Activated CD4-positive, alpha-beta T cell treated with anti-CD3 and anti-CD28 coated beads for 36 hours (primary cell): ENCODE measurements at places on chromosomes 7 and 10.

- no peak for DNase-seq
Observed at GRCh38 chr10:108187408-108188012, 1023.0 kb upstream of the SORCS1 start.

DNA sequence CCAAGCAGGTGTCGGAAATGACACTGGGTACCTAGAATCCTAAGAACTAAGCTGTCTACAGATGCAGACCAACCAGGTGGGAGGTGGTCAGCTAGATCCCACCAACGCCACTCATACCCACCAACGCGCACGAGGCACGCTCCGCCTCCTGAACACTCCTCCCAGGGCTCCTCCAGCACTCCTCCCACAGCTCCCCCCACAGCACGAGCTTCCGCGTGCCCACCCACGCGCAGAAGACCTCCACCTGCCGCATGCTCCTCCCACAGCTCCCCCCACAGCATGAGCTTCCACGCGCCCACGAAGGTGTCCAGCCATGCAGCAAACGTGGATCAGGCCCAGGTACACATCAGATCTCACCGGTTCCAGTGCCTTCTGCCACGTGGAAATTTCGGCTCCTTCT lies 196.0 kb downstream of the MAD1L1 start:
- DNase-seq: no peak

DNA sequence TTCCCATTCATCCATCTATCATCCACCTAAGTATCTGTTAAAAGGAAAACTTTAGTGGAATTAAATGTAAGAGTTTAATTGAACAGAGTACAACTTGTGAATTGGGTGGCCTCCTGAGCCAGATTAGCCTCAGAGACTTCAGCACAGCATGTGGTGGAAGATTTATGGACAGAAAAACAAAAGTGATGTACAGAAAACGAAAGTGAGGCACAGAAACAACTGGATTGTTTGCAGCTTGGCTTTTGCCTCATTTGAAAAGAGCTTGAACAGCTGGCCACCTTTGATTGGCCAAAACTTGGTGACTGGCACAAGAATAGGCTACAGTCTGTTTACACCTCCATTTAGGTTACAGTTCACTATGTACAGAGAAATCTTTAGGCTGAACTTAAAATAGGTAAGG lies 1463.4 kb upstream of the CELF2 start:
- no peak for DNase-seq

- no peak for DNase-seq
Observed at GRCh38 chr7:17773289-17773626, 167.0 kb downstream of the SNX13 start.

DNA sequence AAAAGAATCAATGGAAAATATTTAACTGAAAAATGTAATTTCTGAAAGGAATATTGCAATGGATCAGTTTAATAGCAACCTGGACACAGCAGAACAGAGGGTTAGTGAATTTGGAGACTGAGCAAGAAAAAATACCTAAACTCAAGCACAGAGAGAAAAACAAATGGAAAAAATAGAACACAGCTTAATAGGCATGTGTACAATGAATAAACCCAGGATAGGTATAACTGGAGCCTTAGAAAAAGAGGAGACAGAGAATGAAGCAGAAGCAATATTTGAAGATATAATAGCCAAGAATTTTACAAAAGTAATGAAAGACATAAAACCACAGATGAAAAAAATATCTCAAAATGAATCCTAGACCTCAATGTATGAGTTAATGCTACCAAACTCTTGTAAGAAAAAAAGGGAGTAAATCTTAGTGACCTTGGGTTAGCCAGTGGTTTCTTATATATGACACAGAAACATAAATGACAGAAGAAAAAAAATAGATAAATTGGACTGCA lies 2.9 kb upstream of the DNAJC1 start:
- no peak for DNase-seq

GRCh38 chr7:144438759-144439158 lies 35.3 kb upstream of the NOBOX start:
- DNase-seq: no peak

DNA sequence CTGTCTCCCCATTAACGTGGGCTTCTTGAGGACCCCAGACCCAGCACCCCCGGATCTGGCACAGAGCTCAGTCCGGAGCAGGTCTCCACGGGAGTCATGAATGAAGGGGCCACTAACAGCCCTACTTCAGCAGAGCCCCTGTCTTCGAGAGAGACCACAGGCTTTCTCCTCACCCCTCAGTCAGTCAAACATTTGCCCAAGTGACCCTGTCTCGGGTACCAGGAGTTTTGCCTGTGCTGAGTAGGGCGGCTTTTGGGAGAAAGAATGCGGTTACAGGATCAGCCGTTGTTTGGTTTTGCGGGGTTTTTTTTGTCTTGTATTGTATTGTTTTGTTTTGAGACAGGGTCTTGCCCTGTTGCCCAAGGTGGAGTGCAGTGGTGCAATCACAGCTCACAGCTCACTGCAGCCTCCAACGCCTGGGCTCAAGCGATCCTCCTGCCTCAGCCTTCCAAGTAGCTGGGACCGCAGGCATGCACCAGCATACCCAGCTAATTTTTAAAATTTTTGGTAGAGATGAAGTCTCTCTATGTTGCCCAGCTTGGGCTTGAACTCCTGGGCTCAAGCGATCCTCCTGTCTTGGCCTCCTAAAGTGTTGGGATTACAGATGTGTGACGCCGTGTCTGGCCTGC lies 16.5 kb downstream of the ADAP1 start:
- DNase-seq: no peak

- no peak for DNase-seq
Observed at GRCh38 chr10:25804505-25804904, 129.5 kb upstream of the MYO3A start.

GRCh38 chr7:81415181-81415580 lies 354.7 kb downstream of the HGF start:
- no peak for DNase-seq

GRCh38 chr7:43764807-43765491 lies 6.5 kb downstream of the BLVRA start:
- DNase-seq: no peak

DNA sequence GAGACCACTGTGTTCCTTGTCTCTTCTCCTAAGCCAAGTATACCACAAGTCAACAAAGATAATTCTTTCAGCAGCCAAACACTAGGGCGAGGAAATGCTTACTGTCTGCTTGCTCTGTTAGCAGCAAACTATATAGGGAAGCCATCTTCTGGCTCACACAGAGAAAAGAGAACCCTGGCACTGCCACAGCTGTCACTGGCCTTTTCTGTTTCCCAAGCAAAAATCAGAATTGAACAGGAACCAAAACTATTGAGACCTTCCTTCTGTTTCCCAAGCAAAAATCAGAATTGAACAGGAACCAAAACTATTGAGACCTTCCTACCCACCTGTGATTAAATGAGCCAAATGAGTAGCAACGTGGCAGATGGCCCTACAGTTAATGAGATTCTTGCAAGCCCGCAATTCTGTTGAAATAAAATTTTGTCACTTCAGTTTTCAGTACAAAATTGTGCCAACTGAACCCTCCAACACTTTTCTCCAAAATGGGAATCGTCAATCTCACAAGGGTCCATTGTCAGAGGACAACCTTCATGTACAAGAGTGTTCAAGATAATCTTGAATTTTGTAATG lies 54.5 kb downstream of the LRRTM3 start:
- no peak for DNase-seq

GRCh38 chr10:131556897-131557495 lies 245.5 kb upstream of the TCERG1L start:
- no peak for DNase-seq

DNA sequence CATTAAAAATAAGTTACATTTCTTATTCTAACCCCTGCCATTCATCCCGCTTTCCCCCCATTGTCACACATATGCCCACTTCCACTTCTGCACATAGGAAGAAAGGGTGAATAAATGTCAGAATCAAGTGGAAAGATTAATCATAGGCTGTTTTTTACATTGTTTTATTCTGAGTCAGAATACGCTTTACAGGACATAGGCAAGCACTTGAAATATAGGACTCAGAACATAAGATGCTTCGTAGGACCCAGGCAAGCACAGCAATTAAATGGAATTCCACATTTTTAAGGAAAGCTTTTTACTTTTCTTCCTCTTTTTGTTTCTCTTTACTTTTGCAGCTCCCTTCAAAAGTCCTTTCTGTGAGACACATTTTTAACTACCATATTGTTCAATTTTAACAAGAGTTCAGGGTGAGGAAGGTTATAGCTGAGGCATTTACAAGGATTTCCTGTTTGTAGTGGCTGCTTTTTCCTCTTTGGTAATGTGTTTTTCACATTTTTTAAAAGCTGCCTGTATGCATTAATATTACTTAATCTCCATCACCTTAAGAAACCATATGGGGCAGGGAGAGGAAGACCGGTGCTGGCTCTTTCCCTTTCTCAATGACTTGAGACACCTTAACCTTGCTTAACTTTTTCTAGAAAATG lies 130.0 kb downstream of the TES start:
- no peak for DNase-seq

- DNase-seq: no peak
Observed at GRCh38 chr10:22779331-22780019, 65.1 kb upstream of the PIP4K2A start.

GRCh38 chr7:127899411-127899810 lies 131.8 kb downstream of the LRRC4 start:
- no peak for DNase-seq

- no peak for DNase-seq
Observed at GRCh38 chr10:9501944-9502343, 1447.5 kb downstream of the GATA3 start.

GRCh38 chr7:1918881-1919525 lies 248.9 kb downstream of the ELFN1 start:
- DNase-seq: no peak

DNA sequence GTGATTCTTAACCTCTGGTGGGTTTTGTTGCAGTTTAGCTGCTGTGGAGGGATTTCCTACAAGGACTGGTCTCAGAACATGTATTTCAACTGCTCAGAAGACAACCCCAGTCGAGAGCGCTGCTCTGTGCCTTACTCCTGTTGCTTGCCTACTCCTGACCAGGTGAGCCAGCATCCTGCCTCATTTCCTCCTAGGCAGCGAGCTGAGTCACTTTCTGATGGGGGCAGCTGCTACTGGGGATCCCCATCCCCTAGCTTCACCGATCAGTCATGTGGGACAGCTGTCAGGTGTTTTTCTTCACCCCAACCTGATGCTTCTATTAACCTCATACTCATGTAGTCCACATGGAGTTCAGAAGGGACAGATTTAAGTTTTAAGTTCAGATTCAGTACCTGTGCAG lies 21.7 kb upstream of the SMO start:
- DNase-seq: peak; percentile 41

- no peak for DNase-seq
Observed at GRCh38 chr7:23207021-23207420, 25.2 kb downstream of the NUP42 start.

DNA sequence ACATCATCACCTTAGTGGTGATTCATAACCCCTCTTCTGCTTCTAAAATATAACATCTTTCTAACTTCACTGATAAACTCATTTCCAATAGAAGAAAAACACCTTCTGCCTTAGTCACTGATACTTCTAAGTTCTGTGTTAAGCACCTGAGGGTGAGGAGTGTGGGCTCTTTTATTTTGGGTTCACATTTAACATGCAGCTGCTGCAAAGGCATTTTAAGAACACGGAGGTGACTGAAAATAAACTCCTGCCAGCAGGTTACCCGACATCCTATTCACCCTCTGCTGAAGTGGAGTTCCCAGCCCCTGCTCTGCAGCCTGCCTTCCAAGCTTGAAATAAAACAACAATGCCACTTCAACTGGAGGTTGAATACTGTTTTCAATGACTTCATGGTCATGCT lies 202.9 kb upstream of the PLXNA4 start:
- DNase-seq: no peak

- no peak for DNase-seq
Observed at GRCh38 chr7:156435486-156436231, 204.9 kb upstream of the RNF32 start.

- no peak for DNase-seq
Observed at GRCh38 chr7:151591866-151592265, 72.2 kb upstream of the RHEB start.

DNA sequence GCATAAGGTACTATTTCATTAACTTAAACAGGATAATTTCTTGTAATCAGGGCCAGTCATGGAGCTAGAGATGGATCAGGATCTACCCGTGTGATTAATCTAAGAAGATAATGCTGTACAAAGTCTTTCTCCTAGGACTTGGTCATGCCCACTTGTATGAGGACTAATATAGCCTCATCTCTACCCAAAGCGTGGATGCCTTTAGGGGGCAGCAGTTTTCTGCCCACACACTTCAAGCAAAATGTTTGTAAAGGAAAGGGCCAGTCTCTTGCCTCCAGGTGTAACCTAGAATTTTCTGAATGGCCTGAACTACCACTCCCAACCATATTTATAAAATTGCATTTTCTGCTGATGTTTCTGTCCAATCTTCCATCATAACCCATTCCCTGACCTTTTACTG lies 764.0 kb upstream of the IGFBP3 start:
- no peak for DNase-seq
